ENCODE measurements at places on chromosomes 5 and 9.
A peak's percentile ranks its signal among the peaks of the same experiment; 100 is the strongest.

DNA sequence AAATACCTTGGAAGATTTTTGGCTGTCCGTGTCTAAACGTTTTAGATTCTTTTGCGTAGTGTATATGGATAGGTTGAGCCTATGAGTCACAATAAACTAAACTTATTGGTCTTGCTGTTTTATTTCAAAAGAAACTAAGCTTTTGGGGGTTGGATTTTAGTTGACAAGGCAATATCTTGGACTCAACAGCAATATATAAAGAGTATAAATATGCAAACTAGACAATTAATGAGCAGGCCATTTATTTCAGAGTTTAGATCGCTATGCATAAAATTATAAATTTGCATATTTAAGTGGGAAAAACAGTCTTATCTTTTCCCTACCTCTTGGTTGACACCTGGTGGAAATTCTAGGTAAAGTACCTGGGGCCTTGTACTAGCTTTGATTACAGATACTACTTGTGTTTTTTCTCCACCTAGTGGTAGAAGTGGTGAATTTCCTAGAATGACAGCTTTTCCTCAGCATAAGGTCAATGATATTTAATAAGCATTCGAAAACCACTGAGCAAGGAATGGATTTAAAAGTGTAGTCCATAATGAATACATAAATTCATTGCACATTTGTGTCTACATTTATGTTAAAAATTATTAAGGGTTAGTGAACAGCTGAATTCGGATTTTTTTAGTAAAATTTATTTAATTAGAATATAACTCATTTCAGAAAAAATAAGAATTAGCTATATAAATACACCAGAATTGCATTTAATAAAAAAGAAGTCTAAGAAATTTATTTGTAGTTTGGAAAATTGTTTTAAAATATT lies 1.7 kb upstream of the ARRDC3 start:
- peak; percentile 96 for DNase-seq

DNA sequence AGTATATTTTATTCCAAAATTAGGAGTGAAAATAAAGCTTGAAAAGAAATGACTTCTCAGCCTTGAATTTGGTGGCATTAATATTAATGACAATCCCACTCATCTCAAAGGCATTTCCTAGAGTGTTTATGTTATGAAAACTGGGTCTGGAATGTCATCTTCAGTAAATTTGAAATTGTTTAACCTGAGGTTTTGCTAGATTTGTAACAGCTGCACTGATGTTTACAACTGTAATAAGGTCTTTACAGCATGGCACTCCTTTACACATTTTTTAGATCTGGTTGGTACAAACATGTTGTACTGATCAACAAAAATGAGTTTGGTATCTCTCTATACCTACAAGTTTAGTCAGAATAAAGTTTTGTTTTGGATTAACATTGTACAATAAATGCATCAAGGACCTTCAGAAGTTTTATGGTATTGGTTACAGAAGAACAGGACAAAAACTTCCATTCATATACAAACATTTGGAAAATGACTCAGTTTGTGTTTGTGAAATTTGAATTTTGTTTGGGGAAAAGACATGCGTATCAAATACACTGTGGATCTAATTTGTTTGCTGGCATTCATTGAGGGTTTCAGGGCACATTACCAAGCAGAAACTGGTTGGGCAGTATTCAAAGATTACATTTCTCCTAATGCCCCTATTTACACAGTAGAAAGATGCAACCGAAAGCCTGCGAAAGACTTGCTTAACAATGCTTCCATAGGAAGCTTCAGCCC lies 11.6 kb downstream of the FANCC start:
- no peak for DNase-seq

DNA sequence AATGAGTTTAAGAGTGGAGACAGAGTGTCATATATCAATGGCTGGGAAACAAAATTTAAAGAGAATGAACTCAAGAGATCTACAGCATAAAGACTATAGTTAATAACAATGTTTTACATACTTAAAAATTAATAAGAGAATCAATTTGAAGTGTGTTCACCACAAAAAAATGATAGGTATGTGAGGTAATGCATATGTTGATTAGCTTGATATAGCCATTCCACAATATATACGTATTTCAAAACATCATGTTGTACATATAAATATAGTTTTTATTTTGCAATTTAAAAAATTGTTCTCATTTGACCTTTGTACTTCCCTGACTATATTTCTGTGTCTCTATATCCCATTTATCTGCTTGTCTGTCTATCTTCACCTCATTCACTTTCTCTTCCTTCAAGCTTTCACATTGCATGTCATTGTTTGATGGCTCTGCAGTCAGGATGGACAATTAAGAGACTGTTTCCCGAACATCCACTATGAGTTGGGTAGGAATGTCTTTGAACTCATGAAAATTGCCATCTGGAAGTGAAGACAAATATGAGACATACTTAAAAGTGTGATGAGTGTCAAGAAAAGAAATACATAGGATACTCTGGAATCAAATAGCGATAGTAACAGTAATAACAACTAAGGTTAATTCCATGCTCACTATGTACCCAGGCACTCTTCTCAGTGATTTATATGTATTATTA lies 359.9 kb upstream of the ACTBL2 start:
- no peak for DNase-seq

DNA sequence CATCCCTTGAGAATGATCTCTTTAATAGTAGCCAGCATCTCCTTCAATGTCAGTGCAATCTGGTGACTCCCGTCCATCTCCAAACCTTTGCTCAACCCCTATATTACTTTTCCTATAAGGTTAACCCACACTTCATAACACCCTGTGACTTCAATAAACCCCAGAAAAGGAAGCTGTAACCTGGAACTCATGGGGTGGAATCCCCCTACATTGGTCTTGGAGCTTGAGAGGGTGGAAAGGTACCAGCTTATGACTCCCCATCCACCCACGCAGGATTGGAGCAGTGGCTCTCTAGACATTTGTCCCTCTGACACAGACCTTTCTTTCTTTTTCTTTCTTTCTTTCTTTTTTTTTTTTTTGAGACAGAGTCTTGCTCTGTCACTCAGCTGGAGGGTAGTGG lies 54.7 kb upstream of the ZFR start:
- no peak for DNase-seq

DNA sequence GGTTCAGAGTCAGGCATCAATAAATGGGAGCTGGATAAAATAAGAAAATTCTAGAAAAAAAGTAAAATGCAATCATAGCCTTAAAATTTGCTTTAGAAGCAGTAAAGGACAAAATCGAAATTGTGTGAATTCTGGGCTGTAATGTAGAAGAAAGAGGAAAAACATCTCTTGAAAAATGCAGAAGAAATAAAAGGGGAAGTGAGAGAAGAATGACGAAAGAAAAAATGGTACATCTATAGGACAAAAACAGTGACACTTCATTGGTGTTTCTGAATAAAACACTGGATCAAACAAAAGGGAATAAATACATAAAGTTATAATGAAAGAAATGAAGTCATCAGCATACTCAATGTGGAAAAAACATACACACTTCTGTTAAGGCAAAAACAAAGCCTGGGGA lies 642.3 kb downstream of the ACTL7B start:
- no peak for DNase-seq

- no peak for DNase-seq
These were observed 30.8 kb downstream of the HABP4 start for GRCh38 chr9:96480736-96481135.

DNA sequence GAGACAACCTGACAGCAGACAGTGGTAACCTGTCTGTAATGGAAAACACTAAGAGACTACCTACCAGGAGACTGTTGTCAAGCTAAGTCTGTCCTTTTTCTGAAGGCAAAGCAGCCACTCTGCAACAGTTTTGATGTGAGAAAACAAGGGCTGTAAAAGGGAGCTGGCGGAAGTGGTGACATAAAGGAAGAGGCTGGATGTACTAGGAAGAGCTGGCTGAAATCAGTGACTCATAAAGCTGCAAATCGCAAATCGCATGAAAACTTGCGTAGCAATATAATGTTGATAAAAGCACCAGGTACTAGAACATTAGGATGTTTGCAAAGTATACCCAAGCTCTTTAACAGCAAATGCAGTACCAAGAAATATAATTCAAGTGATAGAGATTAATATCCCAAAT lies 1.4 kb downstream of the NSUN2 start:
- peak; percentile 68 for DNase-seq

DNA sequence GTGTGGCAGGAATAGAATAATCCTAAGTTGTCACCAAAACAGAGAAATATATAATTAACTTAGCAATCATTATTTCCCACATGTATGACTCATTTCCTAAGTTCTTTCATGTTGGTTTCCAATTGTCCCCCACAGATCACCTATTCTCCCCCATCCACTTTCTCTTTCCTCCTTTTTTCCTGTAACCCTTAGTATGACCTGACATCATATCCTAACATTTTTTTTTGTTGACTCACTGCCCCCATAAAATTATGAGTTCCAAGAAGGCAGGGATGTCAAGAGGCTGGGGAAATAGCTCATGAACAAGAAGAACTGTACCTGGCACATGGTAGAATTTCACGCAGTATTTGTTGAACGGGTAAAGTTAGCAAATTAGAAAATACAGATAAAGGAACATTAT lies 186.7 kb downstream of the DCP2 start:
- DNase-seq = no peak

- no peak for DNase-seq
These were observed 123.9 kb upstream of the FER start for GRCh38 chr5:108623826-108624225.

DNA sequence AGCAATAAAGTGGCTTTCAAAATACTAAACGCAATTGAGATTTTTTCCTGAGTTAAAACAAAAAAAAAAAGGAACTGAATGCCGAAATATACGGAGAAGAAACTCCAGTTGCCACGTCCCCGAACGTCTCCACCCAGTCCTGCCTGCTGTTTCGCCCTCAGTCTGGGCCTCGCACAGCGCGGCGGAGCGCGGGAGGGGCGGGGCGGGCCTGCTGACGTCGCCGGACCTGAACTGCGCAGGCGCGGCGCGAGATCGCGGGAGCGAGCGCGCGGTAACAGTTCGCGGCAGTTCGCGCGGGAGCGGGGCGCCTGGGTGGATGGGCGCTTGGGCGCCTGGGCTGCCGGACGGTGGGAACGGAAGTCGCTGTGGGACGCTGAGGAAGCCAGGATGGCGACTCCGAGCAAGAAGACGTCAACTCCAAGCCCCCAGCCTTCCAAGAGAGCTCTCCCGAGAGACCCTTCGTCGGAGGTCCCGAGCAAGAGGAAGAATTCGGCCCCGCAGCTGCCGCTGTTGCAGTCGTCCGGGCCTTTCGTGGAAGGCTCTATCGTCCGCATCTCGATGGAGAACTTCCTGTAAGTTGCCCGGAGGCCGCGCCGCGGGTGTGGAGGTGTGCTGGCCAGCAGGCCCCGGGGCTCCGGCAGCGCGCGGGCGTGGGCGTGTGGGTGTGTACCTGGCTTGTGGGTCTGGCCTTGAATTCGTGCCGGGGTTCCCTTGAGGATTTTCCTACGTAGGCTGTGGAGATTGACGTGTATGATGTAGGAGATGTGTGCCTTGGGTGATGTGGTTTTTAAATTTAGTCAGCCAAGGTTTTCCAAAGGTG lies at the start of gene SMC5:
SMC5 (plus strand) TSS at position 287 of the 820 bp plus-strand sequence; CDS start at position 388, 101 bp downstream.
- peak; percentile 79 for DNase-seq

DNA sequence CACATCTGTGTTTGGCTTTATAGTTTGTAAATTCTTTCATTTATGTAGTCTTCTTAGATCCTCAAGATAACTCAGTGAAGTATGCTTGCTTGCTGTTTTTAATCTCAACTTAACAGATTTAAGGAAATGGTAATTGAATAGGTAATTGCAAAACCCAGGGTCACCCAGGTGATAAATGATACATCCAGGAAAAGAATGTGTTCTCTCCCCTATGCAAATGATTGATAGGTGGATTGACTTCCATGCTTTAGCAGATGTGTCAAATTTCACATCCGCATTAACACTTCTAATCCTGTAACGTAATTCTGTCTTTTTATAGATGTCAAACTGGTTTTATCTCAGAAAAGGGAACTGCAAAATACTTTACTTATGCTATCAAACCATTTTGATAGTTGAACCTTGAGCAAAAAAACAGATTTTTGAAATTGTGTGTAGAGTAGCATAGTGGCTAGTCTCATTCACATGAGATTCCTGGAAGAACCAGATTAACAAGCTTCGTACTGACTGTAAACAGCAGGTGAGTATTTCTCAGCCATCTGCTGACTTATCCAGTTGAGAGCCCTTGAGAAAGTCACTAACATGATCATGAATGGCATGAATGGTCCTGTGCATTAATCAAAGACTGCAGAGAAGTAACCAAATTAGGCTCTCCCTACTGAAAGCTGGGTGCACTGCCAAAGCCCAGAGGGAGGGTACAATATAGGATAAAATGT lies 86.7 kb upstream of the PAM start:
- no peak for DNase-seq

- DNase-seq = peak; percentile 49
These were observed 753 bp downstream of the FANCC start for GRCh38 chr9:95316794-95317118.

DNA sequence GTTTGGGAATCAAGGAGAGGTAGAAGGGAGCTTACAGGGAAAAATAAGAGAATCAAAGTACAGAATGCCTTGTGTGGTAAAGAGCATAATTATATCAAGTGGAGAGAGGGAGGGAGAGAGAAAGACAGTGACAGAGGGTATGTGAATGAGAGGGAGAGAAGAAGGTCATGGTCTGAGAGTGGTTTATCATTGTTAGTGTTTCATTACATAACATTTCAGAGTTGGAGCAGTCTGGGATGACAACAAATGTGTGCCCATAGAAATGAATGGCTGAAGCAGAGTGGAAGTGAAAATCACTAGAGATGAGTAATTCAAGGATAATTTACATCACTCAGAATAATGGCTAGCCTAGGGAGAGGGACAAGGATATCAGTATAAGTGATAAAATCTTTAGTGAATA lies 799.2 kb downstream of the TLE1 start:
- DNase-seq = no peak

DNA sequence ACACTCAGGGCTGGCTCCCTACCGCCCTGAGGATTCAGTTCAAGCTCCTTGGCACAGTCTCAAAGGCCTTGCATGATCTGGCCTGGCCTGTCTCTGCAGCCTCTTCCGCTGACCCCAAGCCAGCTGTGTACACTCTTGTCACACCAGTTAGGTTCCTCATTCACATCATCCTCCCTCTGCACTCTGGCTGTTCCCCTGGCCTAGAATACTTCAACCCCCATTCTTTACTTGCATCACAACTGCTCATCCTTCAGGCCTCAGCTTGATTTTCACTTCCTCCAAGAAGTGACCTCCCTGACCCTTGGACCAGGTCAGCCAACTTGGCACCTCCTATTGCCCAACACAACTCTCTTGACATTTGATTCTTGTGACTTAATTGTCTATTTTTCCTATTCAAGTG lies 18.9 kb upstream of the PFDN1 start:
- DNase-seq = peak; percentile 25

Data from Kasumi-1 (cell line).